CD8-positive, alpha-beta memory T cell (primary cell): ENCODE measurements at places on chromosomes 13 and 19. TPM values are rescaled to one million over a fixed set of nuclear protein-coding genes. Genes with fewer than 3 reads are reported as not detected.

The THSD8 gene
- 31.0 TPM for total RNA-seq

The MAST3 gene
- total RNA-seq, result 15.9 TPM

The DMWD gene
- 62.9 TPM for total RNA-seq

The SYNGR4 gene
- total RNA-seq, result not detected

- H3K4me1 ChIP-seq, result no peaks in the 10 kb centered on the region
- no peak overlapping the region for H3K4me3 ChIP-seq
- H3K36me3 ChIP-seq, result no peaks in the 10 kb centered on the region
These were observed 90.2 kb downstream of the KCTD12 start for GRCh38 chr13:76795701-76796695.

DNA sequence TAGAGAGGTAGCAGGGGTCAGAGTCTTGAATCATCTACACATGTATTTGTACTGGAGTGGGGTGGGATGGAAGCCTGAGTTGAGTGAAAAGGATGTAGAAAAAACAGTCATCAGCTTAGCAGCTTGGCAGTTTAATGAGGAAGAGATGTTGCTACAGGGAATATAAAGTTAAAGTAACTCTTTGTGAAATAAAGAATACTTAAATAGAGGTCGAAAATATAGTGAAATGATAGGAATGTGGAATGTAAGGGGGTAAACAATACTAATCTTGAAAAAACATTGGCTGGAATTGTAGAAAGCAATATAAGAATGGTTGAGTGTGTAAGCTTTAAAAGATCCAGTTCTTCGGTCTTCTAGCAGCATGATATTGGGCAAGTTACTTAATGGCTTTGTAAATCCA is 22.7 kb downstream of the NUP58 start:
- DNase-seq, result no peak
- no peak overlapping the region for H3K4me3 ChIP-seq
- peaks cover 34% of the 10 kb centered on the region for H3K36me3 ChIP-seq
- H3K27ac ChIP-seq, result no peak overlapping the region
- no peaks in the 10 kb centered on the region for H3K27me3 ChIP-seq

DNA sequence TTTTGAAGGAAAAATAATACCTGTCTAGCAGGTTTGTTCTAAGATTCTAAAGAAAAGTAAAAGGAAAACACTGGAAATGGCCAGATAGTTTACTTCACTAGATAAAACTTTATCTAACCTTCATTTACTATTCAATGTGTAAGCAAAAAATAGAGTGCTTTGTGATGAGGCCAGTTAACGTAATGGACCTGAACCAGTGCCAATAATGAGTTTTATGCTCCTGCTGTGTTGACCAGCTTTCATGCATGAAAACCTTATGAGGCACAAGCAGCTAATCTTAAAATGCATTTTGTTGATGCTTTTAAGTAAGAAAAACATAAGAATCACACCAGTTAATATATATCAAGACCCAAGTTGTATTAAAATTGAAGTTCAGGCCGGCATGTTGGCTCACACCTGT is 617.2 kb upstream of the GPC6 start:
- H3K36me3 ChIP-seq, result no peaks in the 10 kb centered on the region
- no peak for DNase-seq
- H3K27me3 ChIP-seq, result no peaks in the 10 kb centered on the region
- H3K27ac ChIP-seq, result no peak overlapping the region

- H3K36me3 ChIP-seq, result no peaks in the 10 kb centered on the region
- no peaks in the 10 kb centered on the region for H3K4me1 ChIP-seq
- H3K27me3 ChIP-seq, result no peaks in the 10 kb centered on the region
- DNase-seq, result no peak
- H3K27ac ChIP-seq, result peak within 1 kb of the TSS; percentile 16
These were observed at the start of gene PVR for GRCh38 chr19:44643605-44644401. TSS of gene PVR (plus strand) at chr19:44643910. CDS start at chr19:44644097, 187 bp downstream.

- no peaks in the 10 kb centered on the region for H3K36me3 ChIP-seq
- no peak for DNase-seq
- no peaks in the 10 kb centered on the region for H3K27me3 ChIP-seq
- no peaks in the 10 kb centered on the region for H3K4me1 ChIP-seq
- no peak overlapping the region for H3K4me3 ChIP-seq
These were observed 97.1 kb downstream of the MBNL2 start for GRCh38 chr13:97319113-97319720.

- H3K36me3 ChIP-seq, result no peaks in the 10 kb centered on the region
- no peak overlapping the region for H3K4me3 ChIP-seq
- no peak overlapping the region for H3K27ac ChIP-seq
- H3K27me3 ChIP-seq, result no peaks in the 10 kb centered on the region
These were observed 33.0 kb downstream of the PTPRS start for GRCh38 chr19:5307655-5308054.

DNA sequence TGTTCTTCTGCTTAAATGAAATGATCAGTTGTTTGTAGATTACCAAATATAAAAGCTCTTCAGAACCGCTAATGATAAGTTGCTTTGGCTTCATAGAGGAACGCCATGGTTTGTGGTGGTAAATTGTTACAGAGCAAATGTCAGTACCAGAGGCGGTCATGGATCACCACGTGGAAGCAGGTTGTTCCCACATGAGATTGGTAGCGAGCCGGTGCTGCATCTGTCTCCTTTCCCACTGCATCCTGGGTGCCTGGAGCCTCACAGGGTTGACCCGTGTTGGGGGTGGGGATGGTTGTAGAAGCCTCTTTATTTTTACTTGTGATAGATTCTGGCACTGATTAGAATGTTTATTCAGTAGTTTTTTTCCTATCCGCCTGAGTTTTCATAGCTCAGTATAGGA is 14.7 kb downstream of the GARRE1 start:
- H3K27me3 ChIP-seq, result no peaks in the 10 kb centered on the region
- peak overlapping the region; percentile 37 for H3K4me3 ChIP-seq
- no peaks in the 10 kb centered on the region for H3K36me3 ChIP-seq

DNA sequence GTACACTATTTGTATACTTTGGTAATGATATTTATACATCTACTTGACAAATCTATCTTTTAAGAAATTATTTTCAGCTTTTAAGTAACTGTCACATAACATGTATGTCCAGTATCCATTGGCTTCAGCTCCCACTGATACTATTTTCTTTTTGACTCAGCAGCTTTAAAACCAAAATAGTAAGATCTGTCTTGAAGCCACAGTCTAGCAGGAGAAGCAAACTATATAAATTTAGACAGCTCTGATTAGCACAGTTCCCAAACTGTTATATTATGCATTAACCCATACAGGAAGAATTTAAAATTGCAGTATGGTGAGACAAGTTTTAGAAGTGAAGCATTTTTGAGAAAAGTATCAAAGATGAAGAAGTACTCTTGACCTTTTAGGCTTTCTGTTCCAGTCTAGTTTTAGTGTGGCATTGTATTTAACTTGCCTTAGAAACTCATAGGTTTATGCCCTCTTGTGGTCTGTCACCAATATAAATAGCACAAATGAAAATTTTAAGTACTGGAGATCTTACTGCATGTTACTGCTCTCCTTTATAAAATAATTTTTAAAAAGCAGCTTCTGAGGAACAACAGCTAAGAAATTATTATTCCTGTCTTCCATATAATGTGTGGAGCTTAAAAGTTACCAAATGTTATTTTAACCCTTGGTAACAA is 24.7 kb downstream of the URI1 start:
- no peaks in the 10 kb centered on the region for H3K27me3 ChIP-seq
- no peak overlapping the region for H3K27ac ChIP-seq
- no peaks in the 10 kb centered on the region for H3K36me3 ChIP-seq
- no peak overlapping the region for H3K4me3 ChIP-seq

DNA sequence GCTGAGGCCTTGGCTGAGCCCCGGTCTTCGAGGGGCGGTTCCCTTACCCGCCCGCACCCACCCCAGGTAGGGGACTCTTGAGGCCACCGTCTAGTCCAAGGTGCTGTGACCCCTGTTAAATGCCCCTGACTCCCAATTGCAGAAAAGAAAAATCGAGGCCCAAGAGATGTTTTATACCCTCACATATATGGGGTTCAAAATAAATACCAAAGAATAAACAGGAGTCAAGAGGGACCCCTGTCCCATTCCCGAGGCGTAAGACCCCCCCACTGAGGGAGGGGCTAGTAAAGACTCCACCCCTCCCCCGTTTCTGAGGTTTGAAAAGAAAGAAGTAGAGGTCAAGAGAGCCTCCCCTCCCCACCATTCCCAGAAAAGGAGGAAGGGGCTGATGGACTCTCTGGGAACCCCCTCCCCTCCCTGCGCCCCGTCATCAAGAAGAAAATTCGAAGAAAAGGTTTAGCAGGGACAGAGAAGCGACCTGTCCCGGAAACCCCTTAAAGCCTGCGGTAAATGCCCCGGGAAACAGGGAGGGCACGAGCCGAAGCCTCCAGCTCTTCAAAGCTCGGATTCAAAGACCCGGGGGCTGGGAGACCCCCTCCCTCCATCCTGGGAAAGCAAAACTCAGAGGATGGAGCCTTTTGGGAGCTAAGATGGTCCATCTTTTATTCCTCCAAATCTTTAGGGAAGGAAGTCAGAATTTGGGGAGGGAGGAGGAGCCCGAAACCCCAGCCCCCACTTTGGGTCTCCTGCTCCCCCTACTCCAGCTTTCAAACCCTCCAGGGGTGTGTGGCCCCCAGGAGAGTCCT is 755 bp upstream of the RAB3A start:
- H3K27me3 ChIP-seq, result peaks cover 5% of the 10 kb centered on the region
- peaks cover 4% of the 10 kb centered on the region for H3K36me3 ChIP-seq
- H3K4me1 ChIP-seq, result peaks cover 17% of the 10 kb centered on the region
- H3K4me3 ChIP-seq, result peak overlapping the region; percentile 59

DNA sequence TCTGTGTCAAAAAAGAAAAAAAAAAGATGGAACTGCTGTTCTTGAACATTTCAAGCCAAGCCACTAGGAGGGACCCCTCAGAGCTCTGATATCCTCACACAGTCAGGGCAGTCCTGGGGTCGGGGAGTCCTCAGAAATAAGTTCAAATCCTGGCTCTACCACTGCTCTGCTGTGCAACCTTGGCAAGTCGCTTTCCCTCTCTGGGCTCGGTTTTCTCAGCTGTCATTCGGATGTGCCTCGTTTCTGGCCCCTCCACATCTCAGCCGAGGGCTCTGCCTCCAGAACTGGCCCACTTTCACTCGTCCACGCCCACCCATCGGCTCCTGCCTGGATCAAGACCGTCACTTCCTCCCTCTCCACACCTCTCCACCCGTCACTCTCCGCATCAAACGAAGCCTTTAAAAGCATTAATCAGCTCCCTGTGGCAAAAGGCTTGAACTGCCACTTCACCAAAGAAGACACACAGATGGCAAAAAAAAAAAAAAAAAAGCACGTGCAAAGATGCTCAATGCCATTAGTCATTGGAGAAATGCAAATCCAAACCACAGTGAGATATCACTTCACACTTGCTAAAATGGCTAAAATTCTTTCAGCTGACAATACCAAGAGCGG is 7.4 kb upstream of the ZNRF4 start:
- no peaks in the 10 kb centered on the region for H3K27me3 ChIP-seq
- no peaks in the 10 kb centered on the region for H3K4me1 ChIP-seq
- no peak overlapping the region for H3K27ac ChIP-seq
- H3K36me3 ChIP-seq, result no peaks in the 10 kb centered on the region
- no peak overlapping the region for H3K4me3 ChIP-seq

GRCh38 chr13:39787086-39787487 is 131.6 kb downstream of the COG6 start:
- no peak overlapping the region for H3K4me3 ChIP-seq
- no peaks in the 10 kb centered on the region for H3K4me1 ChIP-seq

DNA sequence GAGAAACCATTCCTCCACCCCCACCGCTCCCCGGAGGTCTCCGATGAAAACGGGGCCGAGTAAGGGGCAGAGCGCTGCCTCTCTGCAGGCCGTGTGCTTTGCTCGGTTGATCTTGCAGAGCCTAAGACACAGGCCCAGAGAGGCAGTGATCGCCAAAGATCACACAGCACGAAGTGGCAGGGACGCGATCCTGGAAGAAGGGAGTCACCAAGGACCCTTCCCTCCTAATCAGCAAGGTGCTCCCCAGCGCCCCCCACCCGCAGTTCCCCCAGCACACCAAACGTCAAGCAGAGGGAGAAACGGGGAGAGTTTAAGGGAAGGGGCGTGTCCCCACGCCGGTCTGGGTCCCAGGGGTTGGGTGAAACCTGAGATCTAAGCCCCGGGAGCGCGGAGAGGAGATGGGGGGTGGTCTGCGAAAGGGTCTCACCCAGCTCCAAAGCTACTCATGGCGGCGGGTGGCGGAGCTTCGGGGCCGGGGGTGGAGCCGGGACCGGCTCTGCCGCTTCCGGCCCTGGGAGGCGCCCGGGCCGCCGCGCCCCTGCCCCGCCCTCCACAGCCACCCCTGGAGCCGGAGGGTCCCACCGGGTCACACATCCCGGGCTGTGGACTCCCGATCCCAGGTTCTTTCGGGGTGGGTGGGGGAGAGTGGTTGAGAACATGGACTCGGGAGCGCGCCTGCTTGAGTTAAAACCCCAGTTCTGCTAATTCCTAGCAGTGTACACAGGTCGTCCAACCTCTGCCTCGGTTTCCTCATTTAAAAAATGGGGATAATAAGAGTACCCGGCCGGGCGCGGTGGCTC is at the start of gene EML2:
Gene EML2, minus strand, starts transcription at position 468 of the 800 bp plus-strand sequence. Its CDS starts 21 bp downstream, at position 447.
- H3K4me3 ChIP-seq, result peak within 1 kb of the TSS; percentile 89
- peak; percentile 40 for DNase-seq
- H3K27me3 ChIP-seq, result no peaks in the 10 kb centered on the region
- peak within 1 kb of the TSS; percentile 61 for H3K27ac ChIP-seq

GRCh38 chr13:51357928-51358595 is 18.6 kb downstream of the SERPINE3 start:
- H3K36me3 ChIP-seq, result no peaks in the 10 kb centered on the region
- no peak overlapping the region for H3K4me3 ChIP-seq
- DNase-seq, result no peak
- H3K4me1 ChIP-seq, result no peaks in the 10 kb centered on the region

DNA sequence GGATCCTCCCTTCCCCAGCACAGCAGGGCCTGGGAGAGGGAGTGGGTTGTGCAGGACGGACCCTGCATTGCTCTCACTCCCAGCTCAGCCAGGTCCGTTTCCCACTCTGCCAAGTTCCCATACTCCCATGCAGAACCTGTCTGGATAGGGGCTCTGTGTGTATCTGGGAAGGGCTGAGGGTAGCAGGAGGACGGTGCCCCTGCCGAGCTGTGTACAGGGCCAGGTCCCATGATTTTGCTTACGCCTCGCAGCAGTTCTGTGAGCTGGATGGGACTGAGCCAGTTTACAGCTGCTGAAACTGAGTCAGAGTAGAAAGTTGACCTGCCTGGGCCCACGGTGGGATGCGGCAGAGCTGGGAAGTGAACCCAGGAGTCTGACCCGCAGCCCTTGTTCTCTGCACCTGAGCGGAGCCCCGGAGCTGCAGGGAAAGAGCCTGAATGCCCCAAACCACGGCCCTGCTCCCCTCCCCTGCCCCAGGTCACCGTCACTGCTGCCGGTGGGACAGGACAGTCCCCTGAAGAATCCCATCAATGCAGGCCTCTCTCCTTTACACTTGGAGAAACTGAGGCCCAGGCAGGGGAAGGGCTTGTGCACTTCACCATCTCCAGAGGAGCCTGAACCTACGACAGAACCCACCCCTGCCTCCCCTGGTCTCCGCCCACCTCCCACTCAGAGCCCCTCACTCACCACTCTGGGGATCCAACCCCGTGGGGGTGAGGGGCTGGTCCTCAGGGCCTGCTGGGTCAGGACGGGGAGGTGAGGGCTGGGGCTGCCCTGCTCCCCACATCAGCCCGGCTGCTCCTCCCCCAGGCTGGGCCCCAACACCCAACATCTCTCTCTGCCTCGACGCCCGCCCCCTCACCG is 3.5 kb downstream of the LILRB5 start:
- no peaks in the 10 kb centered on the region for H3K27me3 ChIP-seq
- no peak for DNase-seq
- H3K27ac ChIP-seq, result no peak overlapping the region
- no peaks in the 10 kb centered on the region for H3K36me3 ChIP-seq
